ENCODE measurements at places on chromosomes 7 and 10. TPM values are rescaled to one million over a fixed set of nuclear protein-coding genes. Genes with fewer than 3 reads are reported as not detected.

The ACTL6B gene
- not detected for polyA plus RNA-seq

The BLNK gene
- 4.4 TPM for polyA plus RNA-seq

The TCF7L2 gene
- polyA plus RNA-seq = 2.3 TPM

The HECW1 gene
- not detected for polyA plus RNA-seq

The FOXP2 gene
- polyA plus RNA-seq = 0.85 TPM

The EPO gene
- polyA plus RNA-seq = 0.41 TPM

The UPK3BL2 gene
- polyA plus RNA-seq = 27.3 TPM

The AOC1 gene
- polyA plus RNA-seq = not detected

The UBE2H gene
- 100 TPM for polyA plus RNA-seq

The TMEM176A gene
- polyA plus RNA-seq = not detected

The KEL gene
- not detected for polyA plus RNA-seq

The IKZF1 gene
- not detected for polyA plus RNA-seq

The MDH2 gene
- 156 TPM for polyA plus RNA-seq

The CLDN4 gene
- polyA plus RNA-seq = 7.2 TPM

The GJD4 gene
- not detected for polyA plus RNA-seq

The LLCFC1 gene
- not detected for polyA plus RNA-seq

The ANXA8 gene
- polyA plus RNA-seq = 820 TPM

The DNAJC30 gene
- 4.9 TPM for polyA plus RNA-seq

The ATOH7 gene
- 0.04 TPM for polyA plus RNA-seq
